GM23248 (cell line): ENCODE measurements at places on chromosomes 5 and 9. TPM values are rescaled to one million over a fixed set of nuclear protein-coding genes. Genes with fewer than 3 reads are reported as not detected.

DNA sequence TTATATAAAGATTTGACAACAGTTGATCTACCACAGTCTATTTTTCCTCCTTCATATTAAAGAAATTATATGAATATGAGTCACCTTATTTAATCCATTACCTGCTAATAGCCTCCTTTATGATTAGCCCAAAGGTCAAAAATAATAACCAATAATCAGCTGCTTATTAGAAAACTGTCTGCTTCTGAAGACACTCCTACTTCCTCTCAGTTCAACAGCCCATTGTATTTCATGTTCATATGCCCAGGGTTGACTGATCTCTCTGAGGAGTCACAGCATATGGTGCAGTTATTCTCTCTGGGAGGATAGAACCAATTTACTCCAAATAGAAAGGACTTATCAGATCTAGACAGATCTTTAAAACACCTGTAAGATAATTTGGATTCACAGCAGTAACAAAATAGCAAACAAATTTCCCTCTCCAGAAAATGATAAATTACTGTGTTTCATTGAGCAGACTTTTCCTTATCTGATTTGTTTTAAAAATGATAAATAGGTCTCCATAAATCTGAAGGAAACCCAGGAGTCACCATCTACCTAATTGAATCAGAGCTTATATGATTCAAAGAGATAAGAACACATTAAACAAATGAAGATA, 180.4 kb upstream of the ITGA1 start:
- H3K4me1 ChIP-seq: no peaks in the 10 kb centered on the region
- no peaks in the 10 kb centered on the region for H3K36me3 ChIP-seq
- no peak for DNase-seq
- no peak overlapping the region for H3K4me3 ChIP-seq

Gene PRRX2
- 137 and 141 TPM in 2 replicates for polyA plus RNA-seq

DNA sequence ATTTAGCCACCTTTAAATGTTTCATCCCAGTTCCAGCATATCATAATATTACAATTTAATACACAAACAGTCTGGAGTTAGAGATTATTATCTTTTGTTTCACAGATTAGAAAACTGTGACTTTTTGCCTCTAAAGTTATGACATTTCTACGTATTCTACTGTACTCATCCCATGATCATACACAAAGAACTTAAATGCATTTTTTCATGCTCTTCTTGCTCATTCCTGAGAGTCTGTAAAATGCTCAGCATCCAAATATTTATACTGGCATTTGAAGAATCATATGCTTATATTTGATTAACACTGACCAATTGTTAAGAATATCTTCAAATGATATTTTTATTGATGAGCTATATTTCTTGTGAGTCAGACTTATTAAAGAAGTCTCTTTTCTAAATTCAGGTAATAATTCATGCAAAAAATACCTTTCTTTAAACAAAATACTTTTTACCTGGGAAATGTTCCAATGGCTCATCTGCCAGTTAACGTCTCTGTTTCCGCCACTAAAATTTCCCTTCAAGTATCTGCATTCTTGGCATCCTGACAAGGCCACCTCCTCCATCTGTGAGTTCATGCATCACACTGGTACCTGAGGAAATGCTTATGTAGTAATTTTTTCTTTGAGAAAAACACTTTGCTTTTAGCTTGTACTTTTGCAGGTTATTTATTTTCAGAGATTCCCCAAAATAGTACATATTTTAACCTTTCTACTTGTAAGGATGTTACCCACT, 139.6 kb upstream of the RASA1 start:
- peak; percentile 64 for DNase-seq
- peak overlapping the region; percentile 79 for H3K27ac ChIP-seq

DNA sequence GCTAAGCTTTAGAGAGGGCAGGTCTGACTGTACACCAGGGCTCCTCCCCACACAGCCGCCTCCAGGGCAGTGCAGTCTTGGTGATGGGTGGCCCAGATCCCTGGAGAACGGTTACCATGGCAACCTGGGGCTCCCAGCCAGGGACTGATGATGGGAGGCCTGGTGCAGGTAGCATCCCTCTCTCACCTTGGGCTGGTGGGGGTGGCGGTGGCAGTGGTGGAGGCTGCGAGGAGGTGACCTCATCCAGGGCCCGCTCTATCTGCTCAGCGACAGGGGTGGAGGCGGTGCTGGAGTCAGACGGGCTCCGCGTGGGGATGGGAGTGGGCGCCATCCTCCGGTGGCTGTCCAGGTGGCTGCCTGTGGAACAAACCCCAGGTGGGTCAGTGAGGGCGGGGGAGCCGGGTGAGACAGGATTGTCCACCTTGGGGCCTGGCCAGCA, 12.3 kb downstream of the PRR7 start:
- H3K27ac ChIP-seq: no peak overlapping the region
- no peaks in the 10 kb centered on the region for H3K27me3 ChIP-seq
- peak; percentile 70 for DNase-seq
- peaks cover 19% of the 10 kb centered on the region for H3K36me3 ChIP-seq
- H3K4me1 ChIP-seq: 0 out of 2 replicates have a peak, but pooled peaks cover 10% of the 10 kb centered on the region

GRCh38 chr5:172502969-172503368, 48.6 kb upstream of the SH3PXD2B start:
- H3K27me3 ChIP-seq: peaks cover 18% of the 10 kb centered on the region
- no peaks in the 10 kb centered on the region for H3K4me1 ChIP-seq
- H3K36me3 ChIP-seq: no peaks in the 10 kb centered on the region

GRCh38 chr9:98101868-98102273, 17.2 kb downstream of the TRIM14 start:
- H3K27me3 ChIP-seq: no peaks in the 10 kb centered on the region
- no peak overlapping the region for H3K27ac ChIP-seq
- no peak overlapping the region for H3K4me3 ChIP-seq
- no peaks in the 10 kb centered on the region for H3K36me3 ChIP-seq
- H3K4me1 ChIP-seq: no peaks in the 10 kb centered on the region

DNA sequence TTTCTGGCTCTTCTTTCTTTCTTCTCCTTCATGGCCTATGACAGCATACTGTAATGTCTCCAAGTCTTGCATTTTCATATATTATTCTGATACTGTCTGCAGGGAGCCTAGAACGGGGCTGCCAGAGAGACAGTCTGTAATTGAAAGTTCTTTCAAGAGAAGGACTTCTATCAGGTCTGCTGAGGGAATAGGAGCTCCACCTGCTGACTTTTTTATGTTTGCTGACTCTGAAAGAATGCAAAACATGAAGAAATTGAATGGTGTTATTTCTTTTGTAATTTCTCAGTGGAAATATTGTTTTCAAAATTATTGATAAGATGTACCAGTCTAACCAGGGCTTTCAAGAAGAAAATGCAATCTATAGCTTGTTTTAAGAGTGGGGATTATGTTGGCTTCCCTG, 121.9 kb upstream of the RFX3 start:
- H3K4me3 ChIP-seq: no peak overlapping the region
- no peak for DNase-seq
- H3K4me1 ChIP-seq: no peaks in the 10 kb centered on the region

Gene PCDHA9
- polyA plus RNA-seq: 0.04 TPM in 1 of 2 replicates, not detected in the other

Gene FOXD4L5
- not detected in 2 replicates for polyA plus RNA-seq

GRCh38 chr9:19028835-19029451, 4.1 kb downstream of the SAXO1 start:
- H3K36me3 ChIP-seq: no peaks in the 10 kb centered on the region
- no peak overlapping the region for H3K27ac ChIP-seq
- no peaks in the 10 kb centered on the region for H3K27me3 ChIP-seq
- peaks cover 4% of the 10 kb centered on the region; the same call in 1 of the 2 replicates for H3K4me1 ChIP-seq

Gene GADD45G
- polyA plus RNA-seq: 1.0 and 1.2 TPM in 2 replicates

GRCh38 chr5:173391031-173391430, 62.8 kb upstream of the STC2 start:
- H3K27me3 ChIP-seq: no peaks in the 10 kb centered on the region
- no peak overlapping the region for H3K4me3 ChIP-seq
- no peak overlapping the region for H3K27ac ChIP-seq
- no peak for DNase-seq
- H3K36me3 ChIP-seq: no peaks in the 10 kb centered on the region
- H3K4me1 ChIP-seq: peaks cover 13% of the 10 kb centered on the region; the same call in 1 of the 2 replicates

DNA sequence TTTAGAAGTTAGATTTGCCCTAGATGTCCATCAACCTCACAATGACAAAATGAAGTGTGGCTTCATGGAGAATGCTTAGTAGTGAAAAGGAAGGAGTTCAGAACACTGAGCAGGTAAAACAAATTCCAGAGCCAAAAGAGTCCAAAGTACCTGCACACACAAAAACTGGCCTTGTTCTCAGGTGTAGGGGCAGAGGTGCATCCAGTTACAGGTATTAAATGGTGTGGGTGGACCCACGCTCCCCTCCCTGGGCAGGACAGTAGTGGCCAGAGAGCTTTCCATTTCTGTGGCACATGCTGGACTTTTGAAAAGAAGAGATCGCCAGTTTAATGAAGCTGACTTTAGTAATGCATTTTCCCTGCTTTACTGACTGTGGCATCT, 47.2 kb downstream of the SECISBP2 start:
- H3K4me3 ChIP-seq: no peak overlapping the region
- no peaks in the 10 kb centered on the region for H3K4me1 ChIP-seq
- H3K36me3 ChIP-seq: peaks cover 6% of the 10 kb centered on the region; the same call in 1 of the 2 replicates
- no peak for DNase-seq
- no peak overlapping the region for H3K27ac ChIP-seq
- no peaks in the 10 kb centered on the region for H3K27me3 ChIP-seq

- H3K4me3 ChIP-seq: no peak overlapping the region
- H3K27ac ChIP-seq: no peak overlapping the region
- no peak for DNase-seq
- H3K4me1 ChIP-seq: no peaks in the 10 kb centered on the region
- no peaks in the 10 kb centered on the region for H3K27me3 ChIP-seq
- peaks cover 32% of the 10 kb centered on the region; the same call in 1 of the 2 replicates for H3K36me3 ChIP-seq
Measured at GRCh38 chr5:126615286-126615685, 14.5 kb downstream of the PHAX start.

DNA sequence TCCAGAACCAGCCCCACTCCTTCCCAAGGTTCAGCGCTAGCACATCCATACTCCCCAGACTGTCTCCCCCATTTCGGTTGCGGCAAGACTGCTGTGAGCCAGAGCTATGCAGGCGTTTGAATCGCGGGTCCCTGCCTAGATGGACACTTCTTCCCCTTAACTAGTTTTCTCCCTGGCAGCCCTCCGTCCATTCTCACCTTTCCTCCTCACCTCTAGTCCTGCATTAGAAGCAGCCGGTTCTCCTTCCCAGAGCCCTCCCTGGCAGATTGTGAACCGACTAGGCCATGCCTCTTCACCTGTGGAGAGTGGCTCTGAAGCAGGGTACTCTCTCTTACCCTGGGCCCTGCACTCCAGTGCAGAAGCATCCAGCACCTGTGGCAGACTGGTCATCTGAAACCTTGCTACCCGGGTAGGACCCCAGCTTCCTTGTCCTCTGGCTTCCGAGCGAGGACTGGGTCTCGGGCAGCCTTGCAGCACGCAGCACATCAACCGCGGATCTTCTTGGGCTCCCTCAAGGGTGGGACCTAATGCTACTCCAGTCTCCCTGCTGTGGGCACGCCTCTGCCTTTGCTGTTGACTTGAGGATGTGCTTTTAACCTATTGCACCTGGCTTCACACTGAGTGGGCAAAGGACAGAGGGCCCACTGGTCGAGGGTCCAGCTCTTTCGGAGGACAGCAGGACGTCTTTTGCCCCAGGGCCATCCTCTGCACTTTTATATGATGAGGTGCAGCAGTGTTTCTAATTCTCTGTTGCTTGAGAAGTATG, 183.6 kb downstream of the AOPEP start:
- H3K27me3 ChIP-seq: no peaks in the 10 kb centered on the region
- H3K4me1 ChIP-seq: peaks cover 36% of the 10 kb centered on the region
- H3K36me3 ChIP-seq: no peaks in the 10 kb centered on the region
- H3K4me3 ChIP-seq: no peak overlapping the region
- no peak overlapping the region for H3K27ac ChIP-seq
- DNase-seq: no peak

GRCh38 chr9:129750013-129750638, 2.7 kb downstream of the PTGES start:
- H3K4me1 ChIP-seq: peaks cover 38% of the 10 kb centered on the region
- no peak overlapping the region for H3K4me3 ChIP-seq
- no peaks in the 10 kb centered on the region for H3K36me3 ChIP-seq
- H3K27me3 ChIP-seq: no peaks in the 10 kb centered on the region
- DNase-seq: peak; percentile 73

DNA sequence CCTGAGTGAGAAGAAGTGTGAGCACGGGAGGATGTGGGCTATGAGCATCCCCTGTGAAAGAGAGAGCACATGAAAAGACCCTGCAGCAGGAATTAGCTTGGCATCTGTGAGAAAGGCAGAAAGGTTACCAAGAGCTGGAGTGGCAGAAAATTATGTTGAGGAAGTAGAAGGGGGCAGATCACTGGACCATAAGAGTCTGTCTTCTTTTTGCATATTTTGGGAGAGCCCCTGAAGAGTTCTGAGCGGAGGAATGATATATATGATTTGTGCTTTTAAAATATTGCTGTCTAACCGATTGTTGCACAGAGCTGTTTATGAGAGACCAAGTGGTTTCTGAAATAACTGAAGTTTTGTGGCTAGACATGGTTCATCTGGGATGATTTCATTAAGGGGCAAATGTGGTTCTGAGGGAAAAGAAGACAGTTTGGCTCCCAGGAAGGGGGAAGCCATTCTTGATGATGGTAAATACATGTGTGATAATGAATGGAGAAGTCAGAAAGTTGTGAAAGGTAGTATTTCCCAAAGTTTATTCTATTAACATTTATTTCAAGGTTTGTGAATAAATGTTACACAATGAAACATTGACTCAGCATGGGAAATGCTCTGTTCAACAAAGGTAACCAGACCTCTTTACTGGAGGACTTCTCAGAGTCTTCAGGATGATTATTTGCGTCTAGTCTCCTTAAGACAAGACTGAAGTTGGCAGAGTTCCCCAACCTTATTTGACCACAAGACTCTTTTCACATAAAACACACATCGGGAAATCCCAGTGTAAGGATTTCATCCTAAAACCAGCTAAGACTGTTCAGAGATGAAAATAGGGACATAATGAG, 31.5 kb upstream of the ADRB2 start:
- H3K4me1 ChIP-seq: peaks cover 21% of the 10 kb centered on the region; the same call in 1 of the 2 replicates
- no peaks in the 10 kb centered on the region for H3K36me3 ChIP-seq
- no peak for DNase-seq
- no peak overlapping the region for H3K27ac ChIP-seq
- no peaks in the 10 kb centered on the region for H3K27me3 ChIP-seq
- H3K4me3 ChIP-seq: no peak overlapping the region

Gene STK32A
- 0.48 and 1.3 TPM in 2 replicates for polyA plus RNA-seq
